ENCODE measurements at places on chromosomes 16 and 17. TPM values are rescaled to one million over a fixed set of nuclear protein-coding genes. Genes with fewer than 3 reads are reported as not detected.
A peak's percentile ranks its signal among the peaks of the same experiment; 100 is the strongest.

The BCL7C gene
- 17.8 TPM for total RNA-seq

The FBXO39 gene
- 0.71 TPM for total RNA-seq

The ZNF287 gene
- total RNA-seq: 6.9 TPM

The IQCK gene
- 1.7 TPM for total RNA-seq

- H3K36me3 ChIP-seq: no peaks in the 10 kb centered on the region
- H3K4me3 ChIP-seq: peak overlapping the region; percentile 19
- H3K27ac ChIP-seq: no peak overlapping the region
- DNase-seq: no peak
- H3K4me1 ChIP-seq: peaks cover 79% of the 10 kb centered on the region
Measured at GRCh38 chr17:78341559-78342448, 18.1 kb downstream of the SOCS3 start.

GRCh38 chr16:49189286-49189685 lies 92.4 kb downstream of the CBLN1 start:
- DNase-seq: no peak
- H3K4me1 ChIP-seq: no peaks in the 10 kb centered on the region
- H3K27me3 ChIP-seq: no peaks in the 10 kb centered on the region
- no peaks in the 10 kb centered on the region for H3K36me3 ChIP-seq
- no peak overlapping the region for H3K4me3 ChIP-seq

GRCh38 chr16:29664091-29664921 lies 1.3 kb downstream of the SPN start:
- peaks cover 86% of the 10 kb centered on the region for H3K4me1 ChIP-seq
- H3K27me3 ChIP-seq: no peaks in the 10 kb centered on the region
- H3K27ac ChIP-seq: peak overlapping the region; percentile 88
- peaks cover 25% of the 10 kb centered on the region for H3K36me3 ChIP-seq

DNA sequence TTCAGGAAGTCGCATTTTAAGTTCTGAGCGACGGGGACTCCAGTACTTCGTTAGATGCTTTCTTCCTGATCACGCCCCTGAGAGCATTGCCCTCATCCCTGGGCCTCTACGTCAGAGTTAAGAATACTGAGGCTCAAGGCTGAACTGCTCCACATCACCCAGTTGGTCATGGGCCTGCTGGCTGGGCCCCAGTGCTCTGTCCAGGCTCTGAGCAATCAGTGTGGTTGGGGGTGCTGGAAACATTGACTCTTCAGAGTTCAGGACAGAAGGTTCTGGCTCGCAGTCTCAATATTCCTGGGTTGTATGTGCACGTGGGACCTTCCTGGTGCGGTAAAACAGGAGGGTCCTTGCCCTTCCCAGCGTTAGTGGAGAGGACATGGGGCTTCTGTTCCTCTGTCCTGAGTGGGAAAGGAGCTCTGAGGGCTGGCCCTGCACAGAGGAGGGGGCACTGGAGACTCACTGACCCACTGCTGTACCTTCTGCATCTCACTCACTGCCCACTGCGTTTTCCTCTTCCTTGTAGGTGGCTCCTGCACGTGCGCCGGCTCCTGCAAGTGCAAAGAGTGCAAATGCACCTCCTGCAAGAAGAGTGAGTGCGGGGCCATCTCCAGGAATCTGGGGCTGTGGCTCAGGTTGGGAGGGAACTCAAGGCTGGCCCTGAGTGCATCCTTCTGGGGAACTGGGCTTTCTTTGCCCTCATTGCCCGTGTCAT lies 518 bp downstream of the MT1E start:
- H3K27ac ChIP-seq: no peak overlapping the region
- no peaks in the 10 kb centered on the region for H3K36me3 ChIP-seq
- H3K4me3 ChIP-seq: peak overlapping the region; percentile 73
- peaks cover 12% of the 10 kb centered on the region for H3K27me3 ChIP-seq
- H3K4me1 ChIP-seq: peaks cover 20% of the 10 kb centered on the region

Data from CD4-positive, alpha-beta T cell (primary cell).